ENCODE measurements at places on chromosomes 1 and 21.
A peak's percentile ranks its signal among the peaks of the same experiment; 100 is the strongest.

- no peak for DNase-seq
Measured at GRCh38 chr1:43279666-43280065, 5.7 kb downstream of the C1orf210 start.

GRCh38 chr1:72117621-72118020 is 164.7 kb downstream of the NEGR1 start:
- DNase-seq, result no peak

- no peak for DNase-seq
Measured at GRCh38 chr1:67853704-67854103, 20.4 kb upstream of the GNG12 start.

GRCh38 chr1:20787029-20787839 is at the start of gene HP1BP3:
Gene HP1BP3 (minus strand): TSS chr1:20787307. CDS start chr1:20780440, 6,867 bp downstream.
- DNase-seq, result peak; percentile 91

DNA sequence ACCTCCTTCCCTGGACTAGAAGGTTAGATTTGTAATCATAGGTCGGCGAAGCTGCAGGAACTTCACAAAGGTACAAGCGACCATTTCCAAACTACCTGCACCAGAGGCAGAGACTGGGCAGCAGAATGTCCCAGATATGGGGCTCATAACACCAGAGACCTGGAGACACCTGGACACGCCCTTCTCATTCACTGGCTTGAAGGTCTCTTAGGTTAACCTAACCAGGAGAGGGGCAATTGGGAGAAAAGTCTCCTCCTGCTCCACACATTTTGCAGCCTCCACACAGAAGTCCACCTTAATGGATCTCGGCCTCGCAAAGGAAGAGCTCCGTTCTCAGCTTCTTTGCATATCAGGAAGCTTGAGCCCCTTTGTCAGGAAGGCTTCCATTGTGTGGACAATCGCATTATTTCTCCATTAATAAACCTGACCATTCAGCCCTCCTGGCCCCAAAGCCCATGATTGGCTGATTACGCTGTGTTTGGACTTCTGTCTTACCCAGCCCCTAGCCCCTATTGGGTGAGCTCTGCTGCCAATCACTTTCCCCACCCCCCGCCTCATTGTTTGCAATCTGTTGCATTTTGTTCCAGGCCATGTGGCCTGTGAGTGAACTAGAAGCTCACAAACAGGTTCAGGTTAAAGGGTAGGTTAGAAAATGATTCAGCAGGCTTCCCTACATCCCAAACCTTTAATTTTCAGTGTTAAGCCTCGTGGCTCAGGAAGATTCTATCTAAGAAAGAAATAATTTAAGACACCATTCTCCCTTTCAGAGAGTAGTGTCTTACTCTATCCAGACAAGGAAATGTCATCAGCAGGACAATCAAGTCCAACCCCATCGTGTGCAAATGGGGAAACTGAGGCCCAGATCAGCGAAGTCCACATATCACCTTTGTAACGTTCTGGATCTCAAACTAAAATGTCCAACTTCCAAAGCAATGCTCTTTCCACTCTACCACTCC is 2.8 kb downstream of the MYCL start:
- no peak for DNase-seq

GRCh38 chr1:11720525-11720924 is 15.4 kb upstream of the AGTRAP start:
- DNase-seq, result no peak

DNA sequence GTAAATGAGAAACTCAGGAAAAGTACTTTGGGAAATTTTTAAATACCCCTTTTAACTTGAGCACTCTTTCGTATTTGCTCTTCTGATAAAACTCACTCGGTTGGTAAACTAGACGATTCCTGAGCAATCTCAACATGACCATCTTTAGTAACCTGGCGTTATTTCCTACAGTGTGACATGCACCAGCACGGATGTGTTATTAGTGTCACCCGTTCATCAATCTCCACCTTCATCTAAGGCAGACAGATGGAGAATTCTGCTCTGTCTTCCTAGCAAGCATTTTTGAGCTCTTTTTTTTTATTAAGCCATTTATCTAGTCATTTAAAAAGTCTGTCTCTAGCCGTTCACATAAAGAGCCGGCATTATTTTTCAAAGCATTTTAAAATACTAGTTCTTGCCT is 155.2 kb downstream of the DISP1 start:
- DNase-seq, result no peak

- no peak for DNase-seq
Measured at GRCh38 chr1:193951984-193952383, 765.6 kb upstream of the B3GALT2 start.

DNA sequence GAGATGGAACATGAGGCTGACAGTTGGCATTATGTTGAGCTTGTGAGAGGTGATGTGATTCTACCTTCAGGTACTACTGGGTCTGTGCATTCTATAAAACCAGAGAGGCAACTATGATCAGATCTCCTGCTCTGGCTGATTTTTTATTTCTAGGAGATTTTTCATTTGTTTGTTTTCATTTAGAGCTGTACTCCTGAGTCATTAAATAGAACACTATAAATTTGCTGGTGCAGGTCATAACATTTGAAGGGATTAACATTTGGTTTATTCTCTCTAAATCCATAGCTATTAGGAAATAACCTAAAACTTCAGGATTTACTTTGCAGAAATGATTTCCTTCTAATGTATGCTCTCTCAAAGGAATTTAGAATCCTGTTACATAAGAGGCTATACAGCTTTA is 42.9 kb downstream of the MAGI3 start:
- DNase-seq, result no peak
